Posterior vena cava (tissue), 2 donors: ENCODE measurements at places on chromosomes 3 and 15. TPM values are rescaled to one million over a fixed set of nuclear protein-coding genes. Genes with fewer than 3 reads are reported as not detected.

- no peak for DNase-seq
Measured at GRCh38 chr15:62849316-62850106, 193.0 kb upstream of the TPM1 start.

- no peak for DNase-seq
Measured at GRCh38 chr15:29935296-29936004, 113.2 kb upstream of the TJP1 start.

CSTA gene
- total RNA-seq = 9.7 TPM

GRCh38 chr15:99703603-99704443, 29.4 kb downstream of the LYSMD4 start:
- DNase-seq = no peak

GRCh38 chr15:31317421-31318327, 9.0 kb upstream of the KLF13 start:
- DNase-seq = peak; percentile 10

FOXB1 gene
- total RNA-seq = not detected

DNA sequence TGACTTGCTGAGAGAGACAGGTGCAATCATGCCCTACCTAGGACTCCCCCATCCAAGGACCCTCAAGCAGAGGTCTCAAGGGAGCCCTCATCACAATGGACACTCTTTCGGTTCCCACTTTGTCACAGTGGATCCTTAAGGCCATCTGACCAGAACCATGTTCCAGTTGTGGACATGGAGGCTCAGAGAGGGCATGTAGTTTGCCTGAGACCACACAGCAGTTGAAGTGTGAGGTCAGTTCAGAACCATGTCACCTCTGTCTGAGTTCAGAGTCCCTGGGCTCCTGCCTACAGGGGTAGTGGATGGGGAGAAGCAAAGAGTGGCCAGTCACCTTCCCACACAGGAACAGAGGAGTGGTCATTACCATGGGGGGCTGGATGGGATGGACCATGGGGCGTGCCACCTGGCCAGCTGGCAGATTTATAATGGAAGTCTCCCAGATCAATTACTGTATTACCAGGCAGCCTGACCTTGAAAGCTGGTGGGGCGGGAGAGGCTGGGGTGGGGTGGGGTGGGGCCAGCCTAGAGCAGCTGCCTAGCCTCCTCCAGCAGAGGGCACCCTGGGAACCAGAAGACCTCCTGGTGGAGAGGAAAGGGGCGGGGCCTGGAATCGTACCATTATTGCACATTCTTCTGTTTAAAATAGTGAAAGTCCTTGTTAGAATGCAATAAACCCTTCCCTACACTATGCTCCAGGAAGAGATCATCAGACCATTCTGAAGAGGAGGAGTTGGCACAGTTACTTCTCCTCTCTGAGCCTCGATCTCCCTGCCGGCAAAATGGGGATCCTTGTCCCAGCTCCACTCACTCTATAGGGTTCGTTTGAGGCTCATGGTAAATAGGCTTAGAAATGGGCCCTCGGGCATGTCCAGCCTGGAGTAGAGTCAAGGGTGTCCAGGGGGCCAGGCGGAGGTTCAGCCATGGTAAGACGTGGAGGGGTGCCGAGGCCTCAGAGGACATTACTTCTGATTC, 26.9 kb upstream of the LINGO1 start:
- DNase-seq = no peak

GOLGA8B gene
- total RNA-seq = 52.0 TPM

DNA sequence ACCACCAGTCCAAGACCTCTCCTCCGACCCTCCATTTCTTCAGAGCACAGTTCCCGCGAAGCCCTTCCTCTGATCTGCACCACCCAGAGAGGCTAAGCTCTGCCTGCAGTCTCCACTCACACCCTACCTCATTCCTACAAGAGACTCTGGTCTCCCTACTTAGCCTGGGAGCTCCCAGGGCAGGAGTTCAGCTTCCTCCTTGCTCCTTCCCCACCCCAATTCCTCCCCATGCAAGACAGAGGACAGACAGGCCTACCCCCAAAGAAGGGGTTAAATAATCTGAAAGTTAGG, 12.6 kb upstream of the VIPR1 start:
- DNase-seq = no peak

NMNAT3 gene
- 4.9 TPM for total RNA-seq
